ENCODE measurements at places on chromosomes 4 and X.

- DNase-seq = no peak
Observed at GRCh38 chr4:1271686-1272085, 18.0 kb upstream of the MAEA start.

- no peak for DNase-seq
Observed at GRCh38 chr4:1166509-1167243, 5.7 kb downstream of the SPON2 start.

DNA sequence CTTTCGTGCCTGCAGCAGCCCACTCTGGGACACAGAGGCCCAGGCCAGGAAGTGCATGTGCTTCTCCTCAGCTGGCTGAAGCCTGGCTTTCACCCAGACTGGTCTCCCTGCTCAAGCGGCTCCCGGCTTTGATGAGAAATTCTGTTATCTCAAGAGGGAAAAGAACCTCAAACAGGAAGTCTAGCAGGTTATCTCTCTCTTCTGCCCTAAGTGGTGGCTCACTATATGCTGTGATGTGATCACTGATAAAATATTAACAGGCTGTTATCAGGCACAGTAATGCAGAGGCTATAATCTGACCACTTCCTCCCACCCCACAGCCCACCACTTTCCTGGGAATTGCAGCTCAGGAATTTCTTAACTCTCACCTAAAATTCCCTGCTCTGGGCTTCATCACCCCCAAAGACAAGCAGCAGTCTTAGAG is 13.3 kb downstream of the CLDN2 start:
- no peak for DNase-seq

DNA sequence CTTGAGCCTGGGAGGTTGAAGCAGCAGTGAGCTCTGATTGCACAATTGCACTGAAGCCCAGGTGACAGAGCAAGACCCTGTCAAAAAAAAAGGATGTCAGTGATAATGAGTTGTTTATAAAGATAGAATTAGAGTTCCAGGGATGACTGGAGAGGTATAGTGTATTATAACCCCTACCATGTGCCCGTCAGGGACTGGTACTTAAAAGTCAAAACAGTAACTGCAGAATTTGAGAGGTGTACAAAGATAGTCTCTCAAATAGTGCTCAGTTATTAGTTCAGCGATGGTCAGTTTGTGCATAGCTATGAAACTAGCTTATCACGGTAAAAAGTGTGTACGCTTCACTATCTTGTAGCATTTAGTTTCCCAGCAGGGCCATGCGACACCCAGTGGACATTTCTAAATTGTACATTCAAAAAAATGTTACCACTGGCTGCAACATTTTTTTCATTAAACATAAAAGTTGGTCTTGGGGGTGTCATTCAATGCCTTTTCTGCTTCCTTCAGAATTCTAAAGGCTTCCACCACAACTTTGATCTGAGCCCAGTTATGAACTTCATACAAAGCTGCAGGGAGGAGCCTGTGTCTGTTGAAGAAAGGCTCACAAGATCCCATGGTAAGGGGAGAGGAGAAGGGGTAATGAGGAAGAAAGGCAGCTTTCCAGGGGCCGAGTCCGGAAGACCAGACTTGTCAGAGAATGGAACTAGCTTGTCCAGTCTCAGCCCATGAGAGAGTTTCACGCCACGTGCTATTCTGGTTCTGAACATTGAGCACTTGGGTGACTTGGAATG is 9.2 kb upstream of the GYG2 start:
- DNase-seq = no peak

GRCh38 chrX:39204945-39205344 is 403.7 kb downstream of the MID1IP1 start:
- DNase-seq = no peak

DNA sequence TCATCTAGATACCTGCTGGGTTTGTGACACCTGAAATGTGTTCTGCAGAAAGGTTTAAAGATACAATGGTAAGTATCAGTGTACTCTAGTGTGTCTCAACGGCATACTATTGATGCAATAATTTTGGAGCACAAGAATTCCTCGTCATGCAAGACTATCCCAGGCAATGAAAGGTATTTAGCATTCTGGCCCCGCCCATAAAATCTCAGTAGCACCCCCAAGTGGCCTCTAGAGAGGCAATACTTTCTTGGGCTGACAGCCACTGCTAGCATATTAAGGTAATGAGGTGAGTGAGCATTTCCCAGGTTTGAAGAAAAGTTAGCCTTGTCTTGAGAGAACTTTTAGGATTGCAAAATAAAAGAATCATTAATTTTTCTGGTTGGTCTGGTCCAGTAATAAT is 24.0 kb downstream of the TAB3 start:
- DNase-seq = peak; percentile 11

DNA sequence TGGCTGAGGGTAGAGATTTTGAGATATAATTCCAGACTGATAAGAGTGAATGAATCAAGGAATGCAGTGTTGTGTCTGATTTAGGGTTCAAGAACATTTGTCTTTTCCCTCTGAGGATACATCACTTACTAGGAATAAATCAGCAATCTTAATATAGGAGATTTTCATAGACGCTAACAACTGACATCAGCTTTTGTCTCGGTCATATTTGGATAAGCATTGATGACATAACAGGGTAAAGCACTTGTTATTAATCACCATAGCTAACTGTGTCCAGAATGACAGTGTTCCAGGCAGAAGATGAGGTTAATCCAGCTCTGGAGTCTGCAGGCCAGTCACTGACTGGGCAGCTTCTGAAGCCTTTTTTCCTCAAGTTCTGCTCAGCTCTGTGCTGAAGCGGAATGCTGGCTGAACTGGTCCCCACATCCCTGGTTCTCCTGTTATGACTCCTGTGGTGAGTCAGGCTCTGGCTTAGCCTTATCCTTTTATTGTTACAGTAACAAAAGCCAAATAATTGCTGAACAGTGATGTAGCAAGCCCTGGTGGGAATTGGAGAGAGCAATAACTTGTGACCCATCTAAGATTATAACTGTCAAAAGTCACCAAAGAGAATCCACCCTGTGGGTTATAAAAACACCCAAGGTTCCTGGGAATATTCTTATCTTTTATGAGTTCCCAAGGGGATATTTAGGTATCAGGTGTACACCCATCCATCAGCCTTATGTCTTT is 41.8 kb downstream of the FNIP2 start:
- no peak for DNase-seq

Data from left kidney (tissue), 8 donors.